Bone marrow (tissue), 2 donors: ENCODE measurements at places on chromosomes 11 and 22.

DNA sequence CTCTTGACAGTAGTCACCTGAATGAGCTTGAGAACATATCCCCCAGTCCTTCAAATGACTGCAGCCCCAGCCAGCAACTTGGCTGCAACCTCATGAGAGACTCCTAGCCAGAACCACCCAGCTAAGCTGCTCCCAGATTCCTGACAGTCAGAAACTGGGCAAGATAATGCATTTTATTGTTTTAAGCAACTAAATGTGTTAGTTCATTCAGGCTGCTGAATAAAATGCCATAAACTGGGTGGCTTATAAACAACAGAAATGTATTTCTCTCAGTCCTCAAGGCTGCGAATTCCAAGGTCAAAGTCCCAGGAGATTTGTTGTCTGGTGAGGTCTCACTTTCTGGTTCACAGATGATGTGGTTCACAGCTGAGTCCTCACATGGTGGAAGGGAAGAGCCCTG, 5.8 kb upstream of the PAMR1 start:
- no peak for DNase-seq

DNA sequence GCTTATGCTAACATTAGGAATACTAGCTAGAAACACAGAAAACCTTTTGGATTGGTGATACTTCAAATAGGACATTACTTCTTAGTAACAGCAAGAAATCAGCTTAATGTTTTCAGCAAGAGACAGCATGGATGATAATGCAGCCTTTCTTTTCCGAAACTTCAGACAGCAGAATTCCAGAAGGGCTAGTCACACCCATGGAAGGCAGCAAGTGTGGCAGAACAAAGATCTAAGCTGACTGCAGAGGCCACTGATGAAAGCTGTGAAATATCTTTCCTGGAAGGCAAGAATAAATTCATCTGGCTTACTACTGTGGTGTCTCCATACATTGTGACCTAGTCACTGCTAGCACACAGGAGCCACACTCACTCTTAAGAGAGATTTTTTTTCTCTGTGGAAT, 100.3 kb downstream of the CCDC83 start:
- DNase-seq = no peak

DNA sequence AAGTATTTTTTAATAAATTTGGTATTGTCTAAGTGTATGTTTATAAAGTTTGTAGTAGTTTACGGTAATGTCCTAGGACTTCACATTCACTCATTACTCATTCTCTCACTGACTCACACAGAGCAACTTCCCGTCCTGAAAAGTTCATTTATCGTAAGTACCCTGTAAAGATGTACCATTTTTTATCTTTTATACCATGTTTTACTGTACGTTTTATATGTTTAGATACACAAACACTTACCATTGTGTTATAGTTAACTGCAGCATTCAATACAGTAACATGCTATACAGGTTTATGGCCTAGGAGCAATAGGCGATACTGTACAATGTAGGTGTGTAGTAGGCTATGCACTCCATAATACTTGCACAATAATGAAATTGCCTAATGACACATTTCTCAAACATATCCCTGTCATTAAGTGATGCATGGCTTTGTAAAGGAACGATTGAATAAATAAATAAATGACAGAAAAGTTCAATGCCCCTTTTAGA, 12.5 kb upstream of the CARD18 start:
- DNase-seq = no peak

DNA sequence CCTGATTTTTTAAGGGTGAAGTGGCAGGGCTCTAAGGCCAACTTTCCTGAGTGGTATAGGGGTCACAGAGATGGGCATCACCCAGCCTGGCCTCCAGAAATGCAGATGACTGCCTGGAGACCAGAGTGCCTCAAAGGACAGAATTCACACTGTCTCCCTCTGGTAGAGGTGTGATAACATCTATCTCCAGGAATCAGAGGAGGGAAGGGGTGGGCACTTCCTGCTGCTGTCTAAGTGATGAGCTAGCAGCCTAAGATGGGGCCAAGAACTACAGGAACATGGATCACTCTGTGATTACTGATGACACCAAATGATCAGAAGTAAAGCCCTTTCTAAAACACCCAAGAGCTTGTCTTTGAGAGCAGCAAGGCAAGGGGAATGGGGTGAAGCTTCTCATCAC, 61.9 kb downstream of the C11orf58 start:
- DNase-seq = no peak

DNA sequence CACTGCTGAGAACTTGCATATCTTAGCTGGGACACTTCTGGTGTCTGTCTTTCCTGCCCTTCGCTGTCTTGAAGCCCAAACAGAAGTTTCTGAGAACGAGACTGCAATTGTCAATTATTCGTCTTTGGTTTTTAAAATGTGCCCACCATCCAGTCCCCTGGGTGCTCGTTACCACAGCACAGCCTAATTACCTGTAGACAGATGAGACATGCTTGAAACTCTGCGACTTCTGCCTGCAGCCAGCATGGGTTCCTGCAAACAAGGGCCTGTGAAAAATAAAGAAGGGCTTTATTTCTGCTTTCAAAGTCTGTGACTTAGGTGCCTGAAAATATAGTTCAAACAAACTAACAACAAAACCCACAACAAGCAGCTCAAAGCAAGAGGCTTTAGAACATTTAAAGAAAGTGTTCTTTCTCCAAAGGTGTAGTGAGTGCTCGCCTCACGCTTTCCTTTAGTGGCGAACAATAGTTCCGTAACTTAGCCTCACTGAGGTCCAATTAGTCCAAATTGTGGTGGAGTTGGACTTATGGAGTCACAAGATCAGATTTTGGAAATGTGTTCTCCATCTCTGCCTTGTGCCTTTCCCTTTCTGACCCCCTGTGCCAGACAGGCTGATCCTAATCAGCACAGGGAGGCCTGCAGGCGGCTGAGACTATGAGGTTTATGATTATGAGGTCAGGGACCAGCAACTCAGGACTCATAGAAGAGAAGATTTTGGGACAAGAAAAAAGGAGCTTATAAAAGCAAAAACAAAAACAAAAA, 20.4 kb upstream of the GRAMD1B start:
- no peak for DNase-seq

DNA sequence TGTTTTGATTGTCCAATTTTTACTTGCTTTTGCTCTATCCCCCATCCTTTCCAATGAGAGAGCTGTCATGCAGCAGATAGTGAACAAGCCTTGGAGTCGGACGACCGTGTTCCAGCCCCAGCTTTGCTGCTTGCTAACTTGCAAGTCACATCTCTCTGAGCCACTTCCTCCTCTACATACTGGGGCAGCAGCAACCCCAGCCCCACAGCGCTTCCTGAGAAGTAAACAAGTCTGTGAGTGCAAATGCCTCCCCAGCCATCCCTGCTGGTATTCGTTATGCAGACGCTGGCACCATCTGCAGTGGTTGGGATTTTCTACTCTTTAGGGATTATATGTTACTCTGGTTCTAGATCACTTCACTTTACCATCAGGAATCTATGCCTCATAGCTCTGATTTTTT, 35.0 kb downstream of the TPBGL start:
- peak; percentile 95 for DNase-seq

DNA sequence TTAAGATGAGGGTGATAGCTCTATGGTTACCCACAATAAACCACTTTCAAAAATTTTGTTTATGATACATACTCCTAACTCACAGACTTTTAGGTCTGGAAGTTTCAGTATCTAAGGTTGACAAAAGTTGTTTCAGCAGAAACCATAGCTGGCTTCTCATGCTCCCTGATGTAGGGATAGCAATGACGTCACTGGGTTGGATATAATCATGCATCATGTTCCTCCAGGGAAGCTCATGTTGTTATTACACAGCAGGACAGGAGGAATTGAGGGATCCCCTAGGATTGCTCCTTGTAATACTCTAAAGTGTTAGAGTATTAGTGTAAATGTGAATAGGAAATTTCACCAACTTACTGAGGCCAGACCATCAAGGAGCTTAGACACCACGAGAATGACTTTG, 23.6 kb downstream of the APOL3 start:
- DNase-seq = no peak

DNA sequence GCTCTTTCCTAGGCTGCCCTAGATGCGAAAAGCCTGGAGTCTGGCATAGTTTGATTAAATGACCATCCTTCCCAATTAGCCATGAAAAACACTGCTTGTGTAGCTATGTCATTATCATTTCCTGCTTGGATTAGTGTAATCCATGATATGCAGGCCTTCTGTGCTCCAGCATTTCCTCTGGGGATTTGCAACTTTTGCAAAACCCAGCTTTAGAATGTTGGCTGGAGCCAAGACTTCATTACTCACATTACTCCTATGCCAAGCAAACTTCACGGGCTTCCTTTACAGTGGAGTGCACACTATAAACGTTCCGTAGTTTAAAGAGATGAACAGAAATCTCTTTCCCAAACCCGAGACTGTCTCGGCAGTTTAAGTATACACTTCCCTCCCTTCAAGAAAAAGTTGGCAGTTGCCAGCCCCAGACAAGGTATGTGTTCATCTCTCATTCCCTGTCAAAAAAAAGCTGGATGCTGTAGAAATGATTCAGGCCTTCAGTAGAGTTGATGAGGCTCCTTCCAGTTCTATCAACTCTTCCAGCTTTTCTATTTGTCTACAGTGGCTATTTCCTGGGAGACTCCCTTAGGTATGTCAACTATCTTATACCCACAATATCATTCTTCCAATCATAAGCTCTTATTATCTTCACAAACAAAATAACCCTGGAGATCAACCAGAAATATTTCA, 180.0 kb downstream of the MAML2 start:
- DNase-seq = no peak

DNA sequence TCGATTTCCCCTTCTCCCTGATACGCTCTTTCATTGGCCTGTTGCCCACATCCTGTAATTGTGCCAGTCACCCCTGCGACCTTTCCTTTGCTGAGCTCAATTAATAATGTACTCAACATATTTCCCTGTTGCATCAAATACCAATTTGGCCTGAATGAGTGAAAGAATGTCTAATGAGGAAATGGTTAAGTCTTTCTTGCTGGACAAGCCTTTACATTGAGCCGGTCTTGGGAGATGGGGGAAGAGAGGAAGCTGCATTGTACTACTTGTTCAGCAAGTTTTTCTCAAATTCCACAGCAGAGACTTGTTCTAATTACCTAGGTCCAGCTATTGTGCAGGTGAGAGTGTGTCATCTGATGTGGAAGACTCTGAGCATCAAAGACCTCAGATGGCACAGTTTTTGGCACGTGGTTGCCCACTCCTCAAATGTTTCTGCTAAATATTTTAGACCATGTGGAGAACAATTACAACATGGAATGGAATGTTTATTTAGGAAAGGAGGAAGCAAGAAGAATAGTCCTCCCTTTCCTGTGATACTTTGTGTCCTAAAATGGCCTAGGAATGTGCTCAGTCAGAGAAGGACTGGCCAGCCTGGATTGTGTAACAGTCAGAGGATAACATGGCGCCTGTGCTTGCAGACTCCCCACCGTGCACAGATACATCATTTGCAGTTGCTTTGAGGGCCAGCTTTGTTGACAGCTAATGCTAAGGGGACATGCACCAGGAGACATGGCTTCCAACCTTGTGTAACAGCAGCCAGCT, 129.5 kb upstream of the E2F8 start:
- DNase-seq = no peak

DNA sequence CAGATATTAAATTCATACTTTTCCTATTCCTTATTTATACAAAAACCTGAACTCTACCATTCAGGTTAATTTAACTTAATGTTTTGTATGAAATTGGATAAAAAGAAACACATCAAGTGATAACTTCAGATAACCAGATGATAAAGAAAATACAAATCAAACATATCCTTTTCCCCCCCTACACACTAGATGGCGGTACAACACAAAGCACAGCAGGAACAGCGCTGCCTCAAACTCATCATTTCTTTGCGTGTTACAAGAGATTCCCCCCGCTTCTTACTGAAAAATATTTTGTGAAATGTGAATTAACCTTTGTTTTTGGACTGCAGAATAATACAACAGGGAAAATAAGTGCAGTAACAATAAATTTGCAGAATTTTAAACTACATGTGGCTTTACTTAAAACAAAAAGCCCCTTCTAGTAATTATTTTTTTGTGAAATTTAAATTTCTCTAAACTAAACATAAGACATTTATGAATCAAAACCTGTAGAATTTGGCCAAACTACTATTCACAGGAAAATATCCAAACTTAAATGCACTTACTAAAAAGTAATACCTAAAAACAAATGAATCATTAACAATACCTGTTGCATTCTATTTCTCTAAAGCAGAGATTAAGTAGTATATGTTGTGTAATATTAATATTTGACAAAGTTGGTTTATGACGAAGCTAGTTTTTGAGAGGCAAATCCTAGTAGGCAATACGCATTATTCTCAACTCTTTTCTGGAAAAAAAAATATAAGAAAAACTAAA, 74.4 kb downstream of the ARHGAP32 start:
- no peak for DNase-seq

- DNase-seq = no peak
These were observed 229.7 kb upstream of the NCAM1 start for GRCh38 chr11:112731538-112731937.

- no peak for DNase-seq
These were observed 48.4 kb downstream of the CDKN1C start for GRCh38 chr11:2837096-2837601.

- no peak for DNase-seq
These were observed 100.0 kb upstream of the ARHGAP20 start for GRCh38 chr11:110812086-110812733.
